ENCODE measurements at places on chromosomes 13 and 19. TPM values are rescaled to one million over a fixed set of nuclear protein-coding genes. Genes with fewer than 3 reads are reported as not detected.

GRCh38 chr19:10068205-10068604 is 17.9 kb upstream of the SHFL start:
- no peak for DNase-seq

Gene ZSCAN4
- not detected for polyA plus RNA-seq

Gene KLF1
- polyA plus RNA-seq, result not detected

- DNase-seq, result peak; percentile 85
Measured at GRCh38 chr19:48965806-48966540, 864 bp downstream of the FTL start.

Gene ZNF792
- polyA plus RNA-seq, result 11.3 TPM
